ENCODE measurements at places on chromosomes 1 and 21.

- peak; percentile 21 for DNase-seq
Observed at GRCh38 chr1:203425663-203425975, 50.0 kb upstream of the PRELP start.

GRCh38 chr1:163035446-163036249, 33.5 kb upstream of the RGS4 start:
- DNase-seq: no peak

GRCh38 chr1:223542831-223543230, 122.7 kb downstream of the CAPN8 start:
- no peak for DNase-seq

DNA sequence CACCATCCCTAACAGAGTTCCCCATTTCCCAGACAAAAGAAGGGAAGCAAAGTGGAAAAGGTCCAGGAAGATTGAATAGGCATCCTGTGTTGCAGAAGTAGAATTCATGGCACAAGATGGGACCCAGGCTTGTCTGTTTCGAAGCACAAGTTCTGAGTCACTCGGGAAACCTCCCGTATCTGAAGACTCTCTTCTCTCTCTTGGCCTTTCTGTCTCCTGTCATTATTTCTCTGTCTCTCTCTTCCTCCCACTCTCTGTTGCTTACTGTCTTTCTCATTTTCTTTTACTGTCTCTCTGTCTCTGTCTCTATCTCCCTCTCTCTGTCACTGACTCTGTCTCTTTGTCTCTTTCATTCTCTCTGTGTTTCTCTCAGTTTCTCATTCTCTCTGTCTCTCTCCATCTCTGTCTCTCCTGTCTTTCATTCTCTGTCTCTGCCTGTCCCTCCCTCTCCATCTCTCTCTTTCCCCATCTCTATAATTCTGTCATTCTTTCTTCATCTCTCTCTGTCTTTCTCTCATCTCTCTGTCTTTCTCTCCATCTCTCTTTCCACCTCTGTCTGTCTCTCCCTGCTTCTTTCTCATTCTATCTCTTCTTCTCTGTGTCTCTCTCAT, 23.7 kb downstream of the RNF187 start:
- no peak for DNase-seq

DNA sequence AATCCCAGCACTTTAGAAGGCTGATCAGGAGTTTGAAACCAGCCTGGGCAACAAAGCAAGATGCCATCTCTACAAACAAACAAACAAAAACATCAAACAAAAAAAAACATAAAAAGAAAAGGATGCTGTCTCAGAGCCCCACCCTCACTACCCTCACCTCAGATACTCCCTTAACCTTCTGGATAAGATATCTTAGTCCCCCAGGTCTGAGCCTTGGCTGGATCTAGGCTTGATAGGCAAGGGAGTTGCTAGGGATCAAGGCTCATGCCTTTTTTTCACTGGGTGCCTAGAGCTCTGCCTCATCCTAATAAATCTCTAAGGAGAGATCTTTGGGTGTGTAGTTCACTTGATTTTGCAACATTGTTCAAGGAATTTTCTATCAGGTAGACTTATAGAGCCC, 7.4 kb downstream of the HDAC1 start:
- DNase-seq: no peak

- no peak for DNase-seq
Observed at GRCh38 chr1:174800216-174800851, 199.4 kb upstream of the CACYBP start.

DNA sequence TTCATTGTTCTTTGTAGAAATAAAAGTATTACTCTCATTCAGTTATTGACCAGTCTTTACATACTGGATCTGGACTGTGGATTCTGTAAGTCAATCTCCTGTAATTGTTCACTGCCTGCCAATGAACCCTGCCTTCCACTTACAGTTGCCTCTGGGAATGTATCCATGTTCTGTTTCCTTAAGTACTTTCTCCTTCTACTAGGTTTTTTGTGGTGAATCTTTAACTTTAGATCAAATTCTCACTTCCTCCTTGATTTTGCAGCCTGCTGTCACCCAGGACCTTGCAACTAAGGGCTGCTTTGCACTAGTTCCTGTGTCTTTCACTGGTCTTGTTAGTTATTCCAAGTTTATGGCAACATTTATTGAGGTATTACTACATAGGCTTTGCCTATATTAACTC, 28.2 kb upstream of the ANKRD13C start:
- DNase-seq: no peak

DNA sequence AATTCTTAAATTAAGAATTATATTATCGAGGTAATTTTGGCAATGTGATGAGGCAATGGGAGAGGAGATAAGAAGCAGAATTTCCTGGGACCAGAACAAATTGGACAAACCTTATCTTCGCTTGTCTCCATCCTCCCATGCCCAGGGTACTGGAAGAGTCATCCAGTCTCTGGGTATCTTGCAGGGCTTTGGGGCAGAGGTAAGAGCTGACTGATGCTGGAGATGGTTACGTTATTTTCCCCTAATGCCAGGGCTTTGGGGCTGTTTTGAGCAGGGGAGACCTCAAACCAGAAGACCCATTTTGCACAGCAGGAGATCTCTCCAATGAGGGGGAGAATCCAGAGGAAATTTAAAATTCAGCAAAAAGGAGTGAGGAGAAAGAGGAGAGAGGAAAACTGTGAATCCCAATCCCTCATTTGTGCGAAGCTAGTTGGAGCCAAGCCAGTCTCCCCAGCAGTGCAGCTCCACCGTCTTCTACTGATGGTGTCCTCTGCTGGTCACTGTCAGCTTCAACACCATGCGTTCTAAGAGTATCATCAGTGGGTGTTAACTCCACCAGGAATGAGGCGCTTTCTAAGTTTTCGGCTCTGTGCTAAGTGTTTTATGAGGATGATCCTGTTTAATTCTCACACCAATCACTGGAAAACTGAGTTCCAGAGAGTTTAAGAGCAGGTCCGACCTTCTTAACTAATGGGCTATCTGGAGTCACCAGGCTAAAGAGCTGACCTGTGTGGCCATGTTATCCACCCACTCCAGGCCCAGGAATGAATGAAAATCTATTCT, 86.8 kb upstream of the CD34 start:
- DNase-seq: peak; percentile 93

- no peak for DNase-seq
Observed at GRCh38 chr1:110011527-110012041, 22.8 kb upstream of the STRIP1 start.

GRCh38 chr1:168343566-168343965, 62.9 kb downstream of the TBX19 start:
- DNase-seq: no peak

GRCh38 chr21:31684918-31685317, 25.4 kb downstream of the SOD1 start:
- no peak for DNase-seq

DNA sequence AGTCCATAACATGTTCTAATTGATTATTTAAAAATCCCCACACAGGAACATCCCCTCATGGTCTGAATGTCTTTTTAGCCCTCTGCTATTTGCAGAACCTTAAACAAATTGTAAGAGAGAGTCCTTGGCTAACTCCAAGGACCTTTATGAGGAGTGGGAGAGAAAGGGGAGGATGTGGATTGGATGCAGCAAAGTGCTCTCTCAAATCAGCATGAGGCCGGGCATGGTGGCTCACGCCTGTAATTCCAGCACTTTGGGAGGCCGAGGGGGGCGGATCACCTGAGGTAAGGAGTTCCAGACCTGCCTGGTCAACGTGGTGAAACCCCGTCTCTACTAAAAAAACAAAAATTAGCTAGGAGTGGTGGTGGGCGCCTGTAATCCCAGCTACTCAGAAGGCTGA, 154.8 kb downstream of the TGFB2 start:
- DNase-seq: no peak

DNA sequence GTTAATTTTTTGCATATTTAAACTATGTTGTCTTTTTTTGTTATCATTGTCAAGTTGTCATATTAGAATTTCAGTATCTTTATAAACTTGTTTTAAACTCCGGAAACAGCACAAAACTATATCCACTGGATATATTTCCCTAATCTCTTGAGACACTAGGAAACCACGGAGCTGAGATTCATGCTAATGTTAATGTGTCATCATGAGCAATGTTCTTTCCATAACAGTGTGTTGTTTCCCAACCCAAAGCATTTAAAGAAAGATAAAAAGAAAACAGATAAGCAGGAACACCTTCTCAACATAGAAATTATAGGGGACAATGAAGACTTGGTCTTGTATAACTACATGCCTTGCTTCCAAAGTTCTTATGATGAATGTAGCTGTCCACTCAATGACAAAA, 626.2 kb upstream of the TMPRSS15 start:
- no peak for DNase-seq

DNA sequence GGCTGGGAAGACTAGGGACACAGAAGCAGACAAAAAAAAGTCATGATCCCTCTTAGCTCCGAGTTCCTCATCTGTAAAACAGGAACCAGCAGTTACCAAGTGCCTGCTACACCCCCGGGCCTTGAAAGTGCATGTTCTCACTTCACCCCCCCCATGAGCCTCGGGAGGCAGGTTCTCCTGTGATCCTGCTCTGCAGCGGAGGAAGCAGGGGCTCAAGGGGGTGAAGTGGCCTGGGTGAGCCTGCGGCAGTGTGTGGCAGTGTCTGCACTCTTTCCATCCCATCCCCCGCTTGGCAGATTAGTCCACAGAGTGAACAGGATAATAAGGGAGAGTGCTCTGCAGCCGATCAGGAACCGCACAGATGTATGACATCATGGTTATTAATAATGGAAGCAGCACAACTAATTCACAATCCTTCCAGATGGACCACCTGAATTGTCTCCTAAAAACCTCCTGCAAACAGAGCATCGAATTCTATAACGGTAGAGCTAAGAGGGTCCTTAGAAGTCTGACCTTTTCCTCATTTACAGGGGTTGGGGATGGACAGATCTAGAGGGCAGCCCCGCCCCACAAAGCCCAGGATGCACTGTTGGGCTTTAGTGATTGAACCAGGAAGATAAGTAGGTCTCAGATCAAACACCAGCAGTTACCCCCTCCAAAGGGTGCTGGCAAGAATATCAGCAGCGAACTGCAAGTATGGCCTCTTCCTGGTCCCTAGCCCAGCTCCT, 174.1 kb upstream of the EDN2 start:
- DNase-seq: no peak

GRCh38 chr21:44376606-44377005, 23.2 kb downstream of the TRPM2 start:
- DNase-seq: peak; percentile 67

- no peak for DNase-seq
Observed at GRCh38 chr21:43599728-43600127, 59.6 kb downstream of the HSF2BP start.

DNA sequence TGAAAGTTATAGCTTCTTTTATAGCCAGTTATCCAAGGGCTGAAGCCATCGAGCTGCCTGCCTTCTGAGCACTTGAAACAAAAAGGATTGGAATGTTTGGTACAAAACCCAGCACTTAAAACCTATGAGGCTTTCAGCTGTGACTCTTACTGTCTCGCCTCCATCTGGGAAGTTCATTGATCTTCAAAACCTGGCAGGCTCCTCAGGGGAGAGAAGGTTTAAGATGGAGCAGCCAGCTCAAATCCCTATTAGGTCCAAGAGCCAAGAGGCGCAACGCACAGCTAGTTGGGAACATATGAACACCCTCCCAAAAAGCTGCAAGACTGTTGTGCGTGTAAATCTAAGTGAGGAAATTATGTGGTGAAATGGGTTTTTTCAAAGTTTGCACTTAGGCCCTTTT, 33.4 kb downstream of the BACE2 start:
- no peak for DNase-seq

GRCh38 chr1:186925881-186926669, 97.3 kb downstream of the PLA2G4A start:
- DNase-seq: no peak

GRCh38 chr1:56345831-56346230, 233.5 kb downstream of the PLPP3 start:
- no peak for DNase-seq

Measured in lower leg skin (tissue), 4 donors.